ENCODE measurements at places on chromosomes 7 and 10. TPM values are rescaled to one million over a fixed set of nuclear protein-coding genes. Genes with fewer than 3 reads are reported as not detected.

GRCh38 chr10:131991726-131992125, 10.0 kb upstream of the BNIP3 start:
- DNase-seq: no peak

The MIOS gene
- 36.8 TPM for total RNA-seq

GRCh38 chr10:45058580-45058979, 57.9 kb downstream of the ZNF22 start:
- peak; percentile 39 for DNase-seq

DNA sequence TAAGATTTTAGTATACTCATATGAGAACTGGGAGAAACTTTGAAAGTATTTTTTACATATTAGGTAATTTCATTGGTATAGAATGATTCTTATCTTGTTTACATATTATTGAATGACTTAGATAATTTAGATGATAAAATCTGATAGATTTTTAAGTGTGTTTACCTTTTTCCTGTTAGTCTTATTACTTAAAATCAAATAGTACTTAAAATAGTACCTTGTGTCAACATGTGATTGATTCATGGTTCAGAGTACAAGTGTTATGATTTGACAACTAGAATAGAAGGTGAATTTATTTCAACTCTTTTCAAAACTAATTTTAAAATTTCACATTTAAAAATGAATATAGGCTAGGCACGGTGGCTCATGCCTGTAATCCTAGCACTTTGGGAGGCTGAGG, 4.1 kb downstream of the MKLN1 start:
- DNase-seq: no peak

The HOXA1 gene
- 9.4 TPM for total RNA-seq

The TYW1B gene
- total RNA-seq: 1.3 TPM

DNA sequence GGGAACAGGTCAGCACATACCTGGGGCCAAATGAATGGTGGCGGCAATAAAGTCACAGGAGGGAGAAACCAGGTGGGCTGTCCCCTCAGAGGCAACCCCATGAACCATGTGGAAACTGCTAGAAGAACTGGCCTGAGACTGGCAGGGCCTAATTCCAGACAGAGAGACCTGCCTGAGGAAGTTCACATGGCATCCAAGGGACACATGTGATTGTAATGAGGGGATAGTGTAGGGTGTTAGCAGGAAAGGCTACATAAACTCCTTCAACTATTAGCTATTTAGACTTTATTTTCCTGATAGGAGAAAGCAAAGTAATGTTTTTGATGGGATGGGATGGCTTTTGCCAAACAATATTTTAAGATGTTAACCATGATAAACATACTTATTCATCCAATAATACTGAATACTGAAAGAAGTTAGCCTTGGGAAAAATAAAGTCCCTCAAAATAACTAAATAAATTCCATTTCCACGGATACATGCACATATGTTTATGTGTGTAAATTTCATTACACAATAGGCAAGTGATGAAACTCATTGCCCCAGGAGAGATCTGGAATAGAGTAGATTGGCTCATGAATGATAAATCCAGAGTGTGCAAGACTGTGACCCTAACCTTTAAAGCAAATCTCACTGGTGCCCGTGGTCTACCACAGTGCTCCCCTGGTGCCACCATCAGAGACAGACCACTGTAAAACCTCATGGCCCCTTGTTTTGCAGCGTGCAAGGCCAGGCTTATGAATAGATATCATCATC, 137.0 kb downstream of the NRF1 start:
- DNase-seq: no peak

DNA sequence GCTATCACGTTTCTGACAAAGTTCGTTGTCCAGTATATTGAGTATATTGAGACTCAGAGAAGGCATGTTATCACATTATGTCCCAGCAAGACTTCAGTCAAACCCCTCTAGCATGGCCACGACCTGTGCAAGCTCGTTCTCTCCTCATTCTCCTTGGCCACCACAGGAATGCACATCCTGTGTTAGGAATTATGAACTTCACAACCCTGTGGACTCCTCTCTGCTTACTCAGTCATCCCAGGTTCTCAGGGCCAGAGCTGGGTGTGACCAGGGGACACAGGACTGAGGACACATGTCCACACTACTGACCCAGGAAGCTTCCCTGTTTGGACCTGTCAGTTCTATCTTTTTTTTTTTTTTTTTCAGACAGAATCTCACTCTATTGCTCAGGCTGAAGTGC, 4.4 kb downstream of the SH2D4B start:
- peak; percentile 66 for DNase-seq

- DNase-seq: no peak
These were observed 1018.7 kb downstream of the TYW1 start for GRCh38 chr7:68015122-68015977.

The DRGX gene
- not detected for total RNA-seq

- no peak for DNase-seq
These were observed 56.7 kb downstream of the ITIH5 start for GRCh38 chr10:7610026-7610425.

DNA sequence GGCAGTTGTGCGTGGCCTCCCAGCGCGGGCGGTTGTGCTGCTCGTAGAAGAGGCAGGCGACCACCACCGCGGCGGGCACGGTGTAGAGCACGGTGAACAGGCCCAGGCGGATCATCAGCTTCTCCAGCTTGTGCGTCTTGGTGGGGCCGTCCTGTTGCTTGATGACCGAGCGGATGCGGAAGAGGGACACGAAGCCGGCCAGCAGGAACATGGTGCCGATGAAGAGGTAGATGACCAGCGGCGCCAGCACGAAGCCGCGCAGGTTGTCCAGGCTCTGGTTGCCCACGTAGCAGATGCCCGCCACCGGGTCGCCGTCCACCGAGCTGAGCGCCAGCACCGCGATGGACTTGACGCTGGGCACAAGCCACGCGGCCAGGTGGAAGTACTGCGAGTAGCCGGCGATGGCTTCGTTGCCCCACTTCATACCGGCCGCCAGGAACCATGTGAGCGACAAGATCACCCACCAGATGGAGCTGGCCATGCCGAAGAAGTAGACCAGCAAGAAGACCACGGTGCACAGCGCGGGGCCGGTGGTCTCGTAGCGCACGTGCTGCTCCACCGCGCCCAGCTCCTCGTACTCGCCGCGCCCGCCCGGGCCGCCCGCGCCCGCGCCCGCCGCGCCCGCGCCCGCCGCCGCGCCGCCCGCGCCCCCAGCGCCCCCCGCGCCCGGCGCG, 2.2 kb downstream of the FZD8 start:
- DNase-seq: peak; percentile 46

The SLC18A3 gene
- not detected for total RNA-seq

The EIF5AL1 gene
- 0.67 TPM for total RNA-seq

DNA sequence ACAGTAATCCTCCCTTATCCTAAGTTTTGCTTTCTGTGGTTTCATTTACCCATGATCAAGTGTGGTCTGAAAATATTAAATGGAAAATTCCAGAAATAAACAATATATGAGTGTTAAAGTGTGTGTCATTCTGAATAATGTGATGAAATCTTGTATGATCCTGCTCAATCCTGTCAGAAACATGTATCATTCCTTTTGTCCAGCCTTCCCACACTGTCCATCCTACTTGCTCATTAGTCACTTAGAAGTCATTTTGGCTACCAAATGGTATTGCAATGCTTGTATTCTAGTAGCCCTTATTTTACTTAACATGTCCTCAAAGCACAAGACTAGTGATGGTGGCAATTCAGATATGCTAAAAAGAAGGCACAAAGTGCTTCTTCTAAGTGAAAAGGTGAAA, 1211.2 kb upstream of the SORCS1 start:
- peak; percentile 80 for DNase-seq

All from mammary epithelial cell (primary cell).